HEK293T (cell line): ENCODE measurements at places on chromosomes 13 and 19.

DNA sequence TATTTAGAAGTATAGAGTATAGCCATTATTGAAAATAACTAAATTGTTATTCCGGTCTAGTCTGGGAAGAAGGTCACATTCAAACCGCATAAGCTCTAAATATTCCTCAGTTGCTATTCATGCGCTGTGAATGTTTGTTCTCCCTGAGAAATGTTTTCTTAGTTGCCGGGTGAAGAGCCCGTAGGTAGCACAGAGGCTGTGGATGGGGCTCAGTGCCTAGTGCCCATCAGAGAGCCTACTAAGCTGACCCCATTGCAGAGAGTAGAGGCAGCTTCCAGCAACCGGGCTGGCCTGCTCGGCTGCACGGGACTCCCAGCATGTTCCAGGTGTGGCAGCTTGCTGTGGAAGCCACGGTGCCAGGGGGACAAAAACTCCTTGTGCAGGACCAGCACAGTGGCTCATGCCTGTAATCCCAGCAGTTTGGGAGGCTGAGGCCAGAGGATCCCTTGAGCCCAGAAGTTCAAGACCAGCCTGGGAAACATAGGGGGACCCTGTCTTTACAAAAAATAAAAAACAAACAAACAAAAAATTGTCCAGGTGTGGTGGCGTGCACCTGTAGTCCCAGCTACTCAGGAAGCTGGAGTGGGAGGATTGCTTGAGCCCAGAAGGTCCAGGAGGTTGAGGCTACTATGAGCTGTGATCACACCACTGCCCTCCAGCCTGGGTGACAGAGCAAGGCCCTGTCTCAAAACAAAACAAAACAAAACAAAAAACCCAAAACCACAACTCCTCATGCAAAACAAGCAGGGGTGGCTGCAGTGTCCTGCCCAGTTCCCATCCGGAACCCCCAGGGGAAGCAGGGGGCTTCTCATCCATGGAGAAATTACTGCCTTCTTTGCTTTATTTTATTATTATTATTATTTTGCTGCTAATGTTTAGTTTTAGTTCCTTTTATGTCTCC is 82.5 kb downstream of the KCTD15 start:
- DNase-seq: no peak

GRCh38 chr19:41936416-41936850 is 8.2 kb upstream of the ERFL start:
- no peak for DNase-seq

DNA sequence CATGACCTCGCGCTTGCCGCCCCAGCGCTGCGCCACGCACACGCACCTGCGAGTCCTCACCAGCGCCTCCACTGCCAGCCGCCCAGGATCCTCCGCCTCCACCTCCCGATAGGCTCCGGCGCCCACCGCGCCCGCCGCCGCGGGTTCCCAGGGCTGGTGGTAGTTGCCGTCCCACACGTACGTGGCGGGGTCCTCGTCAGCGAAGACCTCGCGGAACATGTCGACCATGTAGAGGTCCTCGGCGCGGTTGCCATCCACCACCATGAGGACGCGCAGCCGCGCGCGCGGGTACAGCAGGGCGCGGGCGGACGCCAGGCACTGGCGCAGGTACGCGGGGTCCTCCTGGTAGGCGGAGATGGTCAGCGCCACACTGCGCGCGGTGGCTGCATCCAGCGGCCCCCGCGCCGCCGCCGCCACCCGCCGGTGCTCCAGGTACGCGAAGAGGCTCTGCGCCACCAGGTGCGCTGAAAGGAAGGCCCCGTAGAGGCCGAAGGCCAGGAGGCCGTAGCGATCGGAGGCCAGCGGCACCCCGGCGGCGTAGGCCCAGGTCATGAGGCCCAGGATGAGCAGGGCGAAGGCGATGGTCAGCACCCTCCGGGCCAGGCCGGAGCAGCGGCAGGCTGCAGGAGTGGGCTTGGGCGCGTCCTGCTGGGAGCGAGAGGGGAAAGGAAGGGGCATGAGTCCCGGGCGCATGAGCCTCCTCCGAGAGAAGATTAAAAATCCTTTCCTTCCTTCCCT is 4.4 kb downstream of the HAS1 start:
- no peak for DNase-seq

DNA sequence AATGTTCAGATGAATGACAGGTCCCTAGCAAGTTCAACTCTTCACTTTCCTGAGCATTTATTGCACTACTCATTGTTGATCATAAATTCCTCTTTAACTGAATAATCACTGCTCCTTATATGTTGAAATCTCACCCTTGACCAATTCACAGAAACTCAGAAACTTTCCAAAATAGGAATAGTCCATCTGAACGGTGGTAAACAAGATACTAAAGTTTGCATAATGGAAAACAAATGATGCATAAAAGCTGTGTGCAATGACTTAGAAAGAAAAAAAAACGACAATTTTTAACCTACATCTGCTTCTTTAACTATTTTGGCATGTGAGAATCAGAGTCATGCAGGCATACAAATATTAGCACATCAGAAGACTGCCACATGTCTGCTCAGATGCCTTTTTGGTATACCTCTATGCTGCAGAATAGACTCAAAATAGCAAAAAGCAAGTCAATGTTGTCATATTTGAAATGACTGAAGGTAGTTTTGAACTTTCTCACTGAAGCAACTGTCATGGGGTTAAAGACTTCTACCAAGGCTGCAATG is 34.8 kb downstream of the SLC10A2 start:
- no peak for DNase-seq

DNA sequence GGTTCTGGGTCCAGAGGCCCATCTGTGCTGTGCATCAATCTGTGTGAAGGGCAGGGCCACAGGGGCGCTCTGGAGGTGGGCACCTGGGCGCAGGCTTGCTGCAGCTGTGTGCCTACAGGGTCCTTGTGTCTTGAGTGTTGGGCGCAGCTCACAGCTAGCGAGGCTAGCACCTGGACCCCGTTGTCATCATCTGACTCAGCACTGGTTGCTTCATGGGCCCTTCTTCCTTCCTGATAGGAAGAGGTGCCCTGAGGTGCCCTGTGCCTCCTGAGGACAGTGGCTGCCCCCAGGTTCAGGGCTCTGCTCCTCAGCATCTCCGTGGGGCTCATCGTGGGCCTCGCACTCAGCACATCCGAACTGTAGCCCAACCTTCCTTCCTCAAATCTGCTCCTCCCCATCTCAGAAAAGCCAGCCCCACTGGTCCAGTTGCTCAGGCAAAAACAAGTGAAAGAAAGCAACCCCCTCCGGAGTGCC is 54.8 kb downstream of the GATAD2A start:
- no peak for DNase-seq

DNA sequence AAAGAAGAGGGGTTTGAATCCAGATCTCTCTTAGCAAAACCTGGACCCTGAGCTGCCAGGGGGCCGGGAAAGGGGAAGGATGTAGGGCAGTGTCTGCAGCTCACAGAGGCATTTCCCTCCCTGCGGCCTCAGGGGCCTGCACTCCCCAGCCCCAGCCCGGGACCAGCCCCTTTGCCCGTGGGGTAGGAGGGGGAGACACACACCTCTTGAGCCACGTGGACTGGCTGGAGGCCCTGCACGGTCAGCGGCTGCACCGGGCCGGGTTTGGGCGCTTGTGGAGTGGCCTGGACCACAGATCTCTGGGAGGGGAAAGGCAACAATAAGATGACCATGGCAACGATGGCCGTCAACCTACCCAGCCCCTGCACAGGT is 26.9 kb downstream of the RFX1 start:
- DNase-seq: no peak
